ENCODE measurements at places on chromosomes 2 and 18.

DNA sequence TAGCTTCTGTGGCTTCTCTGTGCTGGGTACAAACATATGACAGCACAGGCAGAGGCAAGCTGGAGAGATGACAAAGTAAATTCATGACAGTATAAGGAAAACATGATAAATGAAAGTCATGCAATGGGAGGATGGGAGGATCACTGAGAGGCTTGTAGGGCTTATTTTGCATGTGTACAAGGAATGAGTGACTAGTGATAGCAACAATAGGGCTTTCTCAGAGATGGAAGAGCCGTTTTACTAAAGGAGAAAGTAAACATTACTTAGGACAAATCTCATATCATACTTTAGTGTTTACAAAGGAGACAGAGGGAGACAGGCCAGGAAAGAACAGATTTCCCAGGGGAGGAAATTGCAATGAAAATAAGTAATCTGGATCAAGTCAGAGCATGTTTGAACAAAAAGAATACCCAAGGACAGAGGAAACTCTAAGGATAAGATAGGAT is 82.5 kb upstream of the RBMS1 start:
- DNase-seq = no peak

DNA sequence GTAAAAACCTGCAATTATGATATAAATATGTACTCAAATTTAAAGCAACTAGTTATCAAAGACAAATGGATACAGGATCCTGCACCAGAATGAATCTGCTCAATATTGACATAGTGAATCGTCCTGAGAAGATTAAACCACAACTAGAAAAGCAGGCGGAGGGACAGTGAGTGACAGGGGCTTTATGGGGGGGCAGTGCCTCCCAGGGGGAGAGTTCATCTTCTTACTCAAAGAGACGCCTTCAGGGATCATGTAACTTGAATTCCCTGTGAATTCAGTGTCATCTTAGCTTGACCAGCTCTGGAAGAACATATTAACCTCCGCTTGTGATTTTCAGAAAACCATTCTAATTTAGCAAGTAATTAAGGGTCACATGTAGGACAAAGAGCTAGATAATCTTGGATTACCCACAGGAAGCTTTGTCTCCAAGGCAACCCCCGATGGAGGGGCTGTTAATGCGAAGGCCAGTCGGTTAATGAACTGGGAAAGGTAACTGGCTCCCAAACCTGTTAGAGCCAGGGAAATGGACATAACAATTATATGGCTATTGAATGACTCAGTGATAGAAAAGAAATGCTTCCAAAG is 17.4 kb upstream of the LMAN1 start:
- DNase-seq = no peak

DNA sequence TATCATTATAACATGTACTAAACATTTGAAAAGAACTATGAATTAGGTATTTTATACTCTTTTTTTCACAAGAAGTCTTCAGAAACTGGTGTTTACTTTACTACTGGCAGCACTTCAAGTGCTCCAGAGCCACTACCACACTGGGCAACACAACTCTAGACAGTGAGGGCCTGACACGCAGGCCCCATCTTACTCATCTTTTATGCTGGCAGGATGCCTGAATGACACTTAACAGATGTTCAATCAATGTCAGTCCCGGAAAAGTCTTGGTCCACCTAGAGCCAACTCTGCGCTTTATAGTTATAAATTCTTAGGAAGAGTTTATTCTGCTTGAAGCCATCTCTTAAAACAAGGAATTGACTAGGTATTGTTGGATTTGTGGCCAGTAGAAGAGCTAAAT is 8.7 kb upstream of the WIPF1 start:
- DNase-seq = peak; percentile 28

- no peak for DNase-seq
Measured at GRCh38 chr2:25341011-25341727, 556 bp downstream of the DNMT3A start.

Data from stimulated activated CD8-positive, alpha-beta memory T cell treated with anti-CD3 and anti-CD28 coated beads, Interleukin-15, amount 100 ng/mL, for 48 hours (primary cell).